ENCODE measurements at places on chromosomes 1 and 21.

- no peak for DNase-seq
Measured at GRCh38 chr1:9701665-9702064, 50.1 kb downstream of the PIK3CD start.

DNA sequence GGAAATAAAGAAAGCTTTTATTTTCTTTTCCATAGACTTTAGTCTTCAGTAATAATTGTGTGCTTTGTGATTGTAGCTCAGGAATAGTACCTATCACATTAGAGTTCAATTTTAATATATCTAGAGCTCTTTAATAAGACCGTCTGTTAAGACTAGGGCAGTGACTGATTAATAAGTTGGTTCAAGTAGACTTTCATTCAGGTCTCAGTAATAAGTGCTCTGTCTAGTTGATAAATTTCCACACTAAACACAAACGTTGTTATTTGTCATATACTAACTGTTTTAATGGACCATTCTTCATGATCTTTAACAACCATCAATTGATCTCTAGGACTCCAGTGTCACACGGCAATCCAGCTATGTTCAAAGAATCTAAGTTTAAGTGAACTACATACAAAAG, 474.5 kb upstream of the ADGRL2 start:
- DNase-seq, result no peak

DNA sequence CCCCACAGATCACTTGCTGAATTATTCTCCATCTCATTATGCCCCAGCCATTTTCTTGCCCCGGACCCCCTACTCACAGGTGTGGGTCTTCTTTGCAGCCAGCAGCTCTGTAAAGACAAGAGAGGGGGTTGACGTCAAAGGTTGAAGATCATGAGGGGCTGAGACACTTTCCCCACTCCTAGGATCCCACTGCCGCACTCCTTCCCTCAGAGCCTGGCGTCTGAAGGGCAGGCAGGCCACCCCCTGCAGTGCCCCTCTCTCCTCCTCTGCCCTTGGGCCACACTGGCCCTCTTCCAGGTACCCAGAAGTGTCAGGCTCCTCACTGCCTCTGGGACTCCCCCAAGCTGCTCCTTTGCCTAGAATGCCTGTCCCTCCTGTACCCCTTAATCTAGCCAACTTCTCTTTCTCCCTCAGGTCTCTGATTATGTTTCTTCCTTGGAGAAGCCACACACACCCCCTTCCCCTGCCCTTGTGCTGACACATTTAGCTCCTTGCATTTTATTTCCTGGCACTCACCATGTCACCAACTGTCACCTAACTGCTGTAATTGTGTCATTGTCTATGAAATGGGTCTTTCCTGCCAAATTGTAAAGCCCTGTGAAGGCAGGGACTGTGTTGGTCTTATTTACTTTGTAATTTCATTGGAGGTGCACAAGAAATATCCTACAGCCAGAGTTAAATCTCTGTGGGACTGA, 2.1 kb downstream of the RORC start:
- no peak for DNase-seq

DNA sequence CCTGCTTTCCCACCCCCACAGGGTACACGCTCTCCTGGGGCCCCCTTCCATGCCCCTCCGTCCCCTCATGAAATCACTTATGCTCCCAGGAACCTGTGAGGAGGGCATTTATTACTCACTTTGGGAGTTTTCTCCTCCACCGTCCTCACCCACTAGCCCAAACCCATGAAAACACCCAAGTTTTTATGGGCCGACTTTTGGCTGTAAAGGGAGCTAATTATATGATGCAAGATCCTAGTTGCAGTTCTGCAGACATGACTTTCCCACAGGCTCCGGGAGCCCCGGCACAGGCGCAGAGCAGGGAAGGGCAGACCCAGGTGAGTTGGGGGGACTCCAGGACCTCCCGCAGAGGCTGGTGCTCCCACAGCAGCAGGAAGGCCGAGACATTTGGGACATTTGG, 29.7 kb downstream of the EPHA2 start:
- no peak for DNase-seq

DNA sequence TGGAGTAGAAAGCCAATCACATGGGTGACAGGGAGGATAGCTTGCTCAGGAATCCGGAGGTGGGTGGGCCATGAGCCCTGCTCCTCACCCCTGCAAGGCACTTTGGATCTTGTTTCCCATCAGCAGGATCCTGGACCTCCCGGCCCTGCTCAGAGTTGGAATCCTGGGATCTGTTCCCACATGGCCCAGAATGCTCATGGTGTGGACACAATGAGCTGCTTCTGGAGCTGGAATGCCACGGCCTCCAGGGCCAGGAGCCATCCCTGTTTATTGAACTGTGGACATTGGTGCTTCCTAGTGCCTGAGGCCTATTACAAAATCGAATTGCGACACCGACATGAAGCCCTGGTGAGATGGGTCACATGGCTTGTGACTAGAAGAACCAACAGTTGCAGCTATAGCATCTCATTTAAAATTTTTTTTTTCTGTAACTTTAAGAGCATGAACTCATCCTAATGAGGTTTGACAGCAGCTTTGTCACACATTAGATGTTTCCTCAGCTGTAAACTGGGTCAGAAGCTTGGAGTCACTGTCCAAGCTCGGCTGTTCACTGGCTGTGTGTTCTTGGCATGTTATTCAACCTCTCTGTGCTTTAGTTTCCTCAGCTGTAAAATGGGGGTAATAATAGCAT, 40.4 kb upstream of the GOLT1A start:
- no peak for DNase-seq

DNA sequence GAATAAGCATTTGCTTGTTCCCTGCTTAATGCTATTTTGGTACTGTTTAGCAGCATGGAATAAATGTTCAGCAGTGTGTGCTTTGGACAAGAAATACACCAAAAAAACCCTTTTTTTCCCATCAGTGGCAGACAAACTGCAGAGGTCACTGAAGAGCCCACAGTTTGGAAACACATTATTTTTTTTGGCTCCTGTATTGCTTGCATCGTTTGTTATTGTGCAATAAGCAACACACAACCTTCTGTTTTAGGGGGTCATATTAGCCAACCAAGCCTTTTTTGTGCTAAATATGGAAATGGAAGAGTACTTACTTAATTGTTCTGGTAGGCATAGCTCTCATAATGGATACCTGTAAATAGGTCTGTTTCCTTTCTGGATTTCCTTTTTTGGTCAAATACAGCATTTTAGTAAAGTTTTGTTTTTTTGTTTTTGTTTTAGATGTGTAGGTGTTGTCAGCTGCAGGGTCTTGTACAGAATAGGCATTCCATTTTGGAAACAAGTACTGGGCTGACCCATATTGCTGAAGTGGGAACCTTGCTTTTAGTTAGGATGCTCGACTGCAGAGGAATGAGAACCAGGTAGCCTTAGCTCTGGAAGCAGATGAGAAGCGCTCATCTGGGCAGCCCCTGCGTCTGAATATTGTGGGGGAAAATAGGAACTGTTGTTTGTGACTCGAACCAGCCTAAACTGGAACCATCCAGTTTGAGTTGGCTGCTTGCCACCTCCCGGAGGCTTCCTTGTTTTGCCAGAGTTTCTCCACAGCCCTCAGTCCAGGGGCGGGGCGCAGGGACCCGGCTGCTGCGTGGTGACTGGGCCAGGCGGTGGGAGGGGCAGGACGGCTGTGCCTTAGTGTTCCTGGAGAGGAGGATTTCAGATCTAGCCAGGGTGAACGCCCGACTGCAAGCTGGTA, 38.4 kb downstream of the SPEN start:
- DNase-seq, result peak; percentile 56

DNA sequence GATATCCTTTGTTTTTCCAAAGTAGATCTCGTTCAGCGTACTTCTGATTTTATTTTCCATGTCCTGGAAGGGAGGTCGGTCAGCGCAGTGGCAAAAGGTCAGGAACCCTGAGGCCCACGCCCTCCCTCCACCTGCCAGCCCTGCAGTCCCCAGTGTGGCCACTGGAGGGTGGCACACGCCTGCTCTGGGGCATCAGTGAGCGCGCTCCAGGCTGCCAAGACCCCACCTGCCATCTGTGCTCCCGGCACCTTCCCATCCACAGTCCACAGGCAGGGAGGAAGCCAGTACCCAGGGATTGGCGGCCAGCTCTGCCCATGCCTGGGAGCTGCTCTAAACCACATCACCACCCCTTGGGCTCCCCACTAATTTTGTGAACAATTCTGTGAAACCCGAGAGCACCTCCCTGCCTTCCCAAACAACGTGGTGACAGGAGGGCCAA, 32.3 kb downstream of the SLC66A1 start:
- DNase-seq, result peak; percentile 46

Measured in NCI-H1694 (cell line).